ENCODE measurements at places on chromosomes 5 and 9. TPM values are rescaled to one million over a fixed set of nuclear protein-coding genes. Genes with fewer than 3 reads are reported as not detected.

GRCh38 chr5:149779124-149779465, 49.0 kb downstream of the PPARGC1B start:
- no peak for DNase-seq

DNA sequence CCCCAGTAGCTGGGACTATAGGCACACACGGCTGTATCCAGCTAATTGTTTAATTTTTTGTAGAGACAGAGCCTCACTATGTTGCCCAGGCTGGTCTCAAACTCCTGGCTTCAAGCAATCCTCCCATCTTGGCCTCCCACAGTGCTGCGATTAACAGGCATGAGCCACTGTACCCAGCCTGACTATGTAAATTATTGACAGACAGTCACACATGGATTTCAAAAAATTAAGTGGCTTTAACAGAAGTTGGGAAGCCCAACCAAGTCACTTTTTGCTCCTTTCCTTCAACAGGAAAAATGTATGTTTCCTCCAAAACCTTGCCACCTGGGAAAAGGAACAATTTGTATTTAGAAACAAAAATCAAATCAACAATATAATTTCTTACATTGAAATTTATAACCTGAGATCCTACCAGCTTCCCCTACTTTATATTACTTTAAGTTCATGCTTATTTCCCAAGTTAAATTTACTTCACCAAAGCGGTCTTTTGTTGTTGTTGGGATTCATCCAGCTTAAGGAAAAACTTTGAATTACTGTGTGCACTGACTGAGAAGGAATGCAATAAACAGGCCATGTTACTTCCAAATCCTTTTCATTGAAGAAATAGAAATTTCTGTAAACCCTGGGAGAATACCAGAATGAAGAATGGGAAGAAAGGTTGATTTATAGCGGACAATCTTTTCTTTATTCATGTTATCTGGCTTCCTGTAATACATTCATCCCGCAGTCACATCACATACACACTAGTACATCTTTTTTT, 8.6 kb downstream of the PCA3 start:
- no peak for DNase-seq

The MAML1 gene
- total RNA-seq = 14.2 TPM

The POLE3 gene
- total RNA-seq = 32.5 TPM
